NCI-H1436 (cell line): ENCODE measurements at places on chromosomes 13 and 19.

GRCh38 chr19:35774274-35775045, 904 bp upstream of the ARHGAP33 start:
- no peak for DNase-seq

- no peak for DNase-seq
Observed at GRCh38 chr13:49821216-49822009, 28.9 kb upstream of the KPNA3 start.

DNA sequence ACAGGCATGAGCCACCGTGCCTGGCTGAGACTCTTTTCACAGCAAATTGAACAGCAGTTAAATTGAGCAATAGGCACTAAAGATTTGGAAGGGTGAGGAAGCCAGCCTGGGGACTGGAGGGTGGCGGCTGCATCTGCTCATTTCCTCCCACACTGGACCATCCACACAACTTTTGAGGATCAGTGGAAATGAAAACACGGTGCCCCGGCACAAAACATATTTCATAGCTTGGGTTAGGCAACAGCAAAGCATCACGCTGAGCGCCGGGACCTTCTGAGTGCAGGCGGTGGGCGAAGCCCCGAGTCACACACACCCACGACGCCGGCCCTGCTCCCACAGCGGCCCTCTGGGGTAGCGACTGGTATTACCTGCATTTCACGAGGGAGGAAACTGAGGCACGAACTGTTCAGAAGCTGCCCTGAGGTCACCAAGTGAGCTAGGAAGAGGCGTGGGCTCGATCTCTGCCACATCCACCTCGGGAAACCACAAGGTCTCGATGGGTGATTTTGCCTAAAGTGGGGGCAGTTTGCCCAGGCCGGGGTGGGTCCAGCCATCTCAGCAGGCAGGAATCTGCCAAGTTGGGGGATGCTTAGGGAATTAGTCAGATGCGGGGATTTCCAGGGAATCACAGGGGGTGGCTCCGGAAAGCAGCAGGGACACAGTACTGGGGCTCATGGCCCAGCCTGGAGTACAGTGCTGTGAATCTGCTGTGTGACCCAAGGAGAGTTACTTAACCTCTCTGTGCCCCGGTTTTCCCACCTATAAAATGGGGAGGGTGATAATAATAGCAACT, 3.5 kb upstream of the SBNO2 start:
- DNase-seq, result no peak

- no peak for DNase-seq
Observed at GRCh38 chr13:40576369-40576768, 90.1 kb downstream of the FOXO1 start.

GRCh38 chr13:41019011-41019487, at the start of gene ELF1:
Gene ELF1, minus strand, starts transcription at chr13:41019316. Its CDS starts 37,262 bp downstream, at chr13:40982054.
- no peak for DNase-seq

DNA sequence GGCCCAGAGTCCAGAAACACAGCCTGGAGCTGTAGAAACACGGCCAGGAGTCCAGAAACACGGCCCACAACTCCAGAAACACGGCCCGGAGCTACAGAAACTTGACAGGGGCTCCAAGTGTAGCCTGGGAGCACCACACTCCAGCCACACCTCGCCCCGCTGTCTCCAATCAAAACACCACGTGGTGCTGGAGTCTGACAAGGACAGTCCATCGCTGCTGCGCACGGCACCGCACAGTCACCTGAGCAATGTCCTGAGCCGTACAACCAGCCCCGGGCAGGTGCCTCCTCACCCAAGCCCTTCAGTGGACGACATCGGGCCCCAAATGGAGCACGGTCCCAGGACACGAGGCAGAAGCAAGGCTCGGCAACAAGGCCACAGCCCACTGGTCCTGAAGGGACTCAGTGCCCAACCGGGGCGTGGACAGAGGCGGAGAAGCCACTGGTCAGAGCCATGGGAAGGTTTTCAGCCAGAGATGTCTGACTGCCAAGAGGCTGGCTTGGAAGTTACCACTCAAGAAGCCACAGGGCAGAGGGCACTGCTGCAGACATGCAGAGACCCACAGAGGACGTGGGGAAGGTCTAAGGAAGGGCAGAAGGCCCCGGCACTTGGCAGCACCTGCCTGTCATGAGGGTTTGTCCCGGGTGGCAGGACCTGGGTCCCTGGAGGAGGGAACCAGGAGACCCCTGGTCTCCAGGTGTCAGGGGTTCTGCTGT, 19.7 kb upstream of the PLPP2 start:
- no peak for DNase-seq

- DNase-seq, result no peak
Observed at GRCh38 chr13:77911751-77912150, 6.9 kb downstream of the EDNRB start.

- DNase-seq, result no peak
Observed at GRCh38 chr13:59086147-59086546, 1077.6 kb downstream of the DIAPH3 start.

- DNase-seq, result no peak
Observed at GRCh38 chr13:93736081-93736480, 509.5 kb downstream of the GPC6 start.

DNA sequence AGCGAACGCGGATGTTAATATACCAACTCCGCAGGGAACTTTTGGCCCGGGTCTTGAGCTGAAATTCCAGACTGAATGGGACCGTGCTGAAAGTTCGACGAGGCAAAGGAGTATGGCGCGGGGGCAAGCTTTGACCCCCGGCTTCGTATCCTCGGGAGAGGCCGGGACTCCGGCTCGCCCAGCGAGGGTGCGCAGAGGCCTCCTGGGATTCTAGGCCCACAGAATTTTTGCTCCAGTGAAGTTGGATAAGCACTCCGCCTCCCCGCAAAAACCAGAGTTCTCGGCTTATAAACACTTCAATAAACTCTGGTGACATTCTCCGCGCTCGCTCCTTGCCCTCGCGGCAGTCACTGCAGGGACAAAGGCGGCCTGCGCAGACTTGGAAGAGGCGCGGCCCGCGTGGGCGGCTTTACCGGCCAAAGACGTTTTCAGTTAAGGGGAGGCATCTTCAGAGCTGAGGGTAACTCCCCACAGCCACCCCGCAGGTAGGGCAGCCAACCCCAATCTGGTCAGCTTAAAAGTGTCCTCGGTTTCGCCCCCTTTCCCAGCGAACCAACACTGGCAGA, 112.6 kb downstream of the KCNRG start:
- DNase-seq, result no peak

DNA sequence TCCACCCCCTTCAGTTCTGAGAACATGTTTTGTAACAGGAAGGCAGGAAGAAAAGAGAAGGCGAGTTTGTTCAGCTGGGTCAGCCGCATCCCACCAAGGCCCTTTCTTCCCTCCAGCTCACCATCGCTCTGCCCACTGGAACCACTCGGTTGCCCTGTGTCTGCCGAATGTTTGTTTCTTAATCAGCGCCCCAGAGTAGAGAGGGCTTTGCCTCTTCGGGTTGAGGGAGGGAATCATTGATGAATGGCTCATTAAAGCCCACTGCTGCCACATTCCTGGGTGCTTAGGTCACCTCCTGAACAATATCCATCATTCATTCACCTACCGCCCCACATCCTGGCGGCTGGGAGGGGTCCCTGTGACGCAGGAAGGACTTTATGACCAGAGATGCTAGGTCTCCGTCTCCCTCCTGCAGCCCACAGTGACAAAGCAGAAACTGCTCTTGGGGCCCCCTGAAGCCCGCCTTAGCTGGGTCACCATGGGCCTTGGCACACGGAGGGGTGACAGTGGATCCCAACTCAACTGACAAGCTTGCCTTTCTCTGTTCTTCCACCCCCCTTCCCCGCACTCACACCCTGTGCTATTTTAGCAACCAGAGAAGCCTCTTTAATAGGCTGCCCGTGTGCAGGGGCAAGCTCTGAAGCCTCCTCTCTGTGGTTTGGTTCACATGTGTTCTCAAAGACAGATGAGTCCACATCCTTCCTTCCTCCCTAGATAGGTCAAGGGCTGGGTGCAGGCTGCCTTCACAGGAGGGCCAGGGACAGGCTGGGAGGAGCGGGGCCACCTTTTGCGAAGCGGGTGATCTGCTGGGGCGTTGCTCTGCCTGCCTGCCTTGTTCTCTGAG, 46.2 kb downstream of the ACTN4 start:
- no peak for DNase-seq

GRCh38 chr19:7506385-7507328, 9.2 kb upstream of the ZNF358 start:
- peak; percentile 90 for DNase-seq

DNA sequence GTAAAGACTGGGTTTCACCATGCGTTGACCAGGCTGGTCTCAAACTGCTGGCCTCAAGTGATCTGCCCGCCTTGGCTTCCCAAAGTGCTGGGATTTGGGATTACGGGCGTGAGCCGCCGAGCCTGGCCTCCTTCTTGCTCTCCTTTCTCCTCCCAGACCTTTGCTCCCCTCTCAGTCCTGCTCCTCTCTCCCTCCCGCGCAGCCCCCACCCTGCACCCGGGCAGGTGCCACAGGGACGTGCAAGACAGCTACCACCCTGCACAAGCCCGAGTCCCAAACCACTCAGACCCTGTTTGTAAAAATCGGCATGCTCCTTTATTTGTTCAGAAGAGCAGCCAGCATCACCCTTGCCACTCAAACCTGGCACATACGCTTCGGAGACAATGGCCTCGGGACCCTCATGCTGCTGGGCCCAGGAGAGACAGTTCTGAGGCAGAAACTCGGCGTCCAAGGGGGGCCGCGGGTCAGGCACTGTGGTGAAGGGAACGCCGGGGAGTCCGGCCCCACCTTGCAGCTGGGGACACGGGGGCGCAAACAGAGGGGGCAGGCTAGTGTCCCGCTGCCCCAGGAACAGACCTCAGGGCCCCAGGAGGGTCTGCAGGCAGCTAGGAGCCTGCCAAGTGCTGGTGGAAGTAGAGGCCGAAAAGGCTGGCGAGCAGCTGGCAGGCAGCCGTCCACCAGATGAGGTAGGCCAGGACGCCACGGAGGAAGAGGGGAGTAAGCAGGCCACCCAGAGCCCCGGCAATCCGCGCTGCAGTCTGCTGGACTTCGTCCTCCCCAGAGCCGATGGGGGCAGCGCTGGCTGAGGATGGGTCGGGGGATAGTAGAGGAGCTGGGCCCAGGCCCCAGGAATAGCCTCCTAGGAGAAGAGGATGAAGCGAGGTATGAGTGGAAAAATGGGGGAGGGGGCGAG, 18.7 kb downstream of the TMEM161A start:
- DNase-seq, result no peak

DNA sequence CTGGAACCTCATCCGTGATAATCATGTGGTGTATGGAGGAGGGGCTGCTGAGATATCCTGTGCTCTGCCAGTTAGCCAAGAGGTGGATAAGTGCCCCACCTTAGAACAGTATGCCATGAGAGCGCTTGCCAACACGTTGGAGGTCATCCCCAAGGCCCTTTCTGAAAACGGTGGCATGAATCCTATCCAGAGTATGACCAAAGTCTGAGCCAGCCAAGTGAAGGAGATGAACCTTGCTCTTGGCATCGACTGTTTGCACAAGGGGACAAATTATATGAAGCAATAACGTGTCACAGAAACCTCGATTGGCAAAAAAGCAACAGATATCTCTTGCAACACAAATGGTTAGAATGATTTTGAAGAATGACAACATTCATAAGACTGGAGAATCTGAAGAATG, 251.2 kb upstream of the OBI1 start:
- DNase-seq, result no peak

GRCh38 chr13:51797664-51798488, 6.1 kb downstream of the DHRS12 start:
- DNase-seq, result peak; percentile 43

DNA sequence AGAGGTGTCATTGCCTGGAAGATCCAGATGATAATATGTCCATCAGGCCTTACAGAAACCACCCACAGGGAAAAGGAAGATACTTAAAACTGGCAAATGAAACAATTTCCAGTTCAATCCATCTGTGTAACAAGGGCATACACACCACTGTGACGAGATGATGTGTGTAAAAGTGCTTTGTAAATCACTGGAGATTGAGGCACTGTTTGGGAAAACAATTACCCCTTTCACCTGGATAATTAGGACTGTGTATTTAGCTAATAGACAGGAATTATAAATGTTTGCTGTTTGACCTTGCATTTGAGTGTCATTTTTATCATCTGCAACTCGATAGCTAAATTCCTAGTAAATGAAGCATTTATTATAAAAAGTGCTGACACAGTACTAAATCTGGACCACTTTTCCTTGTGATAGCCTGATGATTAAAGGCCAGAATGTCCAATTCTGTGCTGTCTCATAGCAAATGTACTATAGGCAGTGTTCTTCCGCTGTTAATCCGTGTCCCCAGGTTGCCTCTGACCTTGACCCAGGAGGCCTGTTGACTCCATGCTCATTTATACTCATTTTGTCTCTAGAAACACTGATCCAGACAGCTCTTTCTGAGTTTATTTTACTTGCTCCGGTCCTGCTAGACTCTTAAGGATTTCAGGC, 105.8 kb downstream of the LACC1 start:
- peak; percentile 4 for DNase-seq
